ENCODE measurements at places on chromosomes 3 and 15.

DNA sequence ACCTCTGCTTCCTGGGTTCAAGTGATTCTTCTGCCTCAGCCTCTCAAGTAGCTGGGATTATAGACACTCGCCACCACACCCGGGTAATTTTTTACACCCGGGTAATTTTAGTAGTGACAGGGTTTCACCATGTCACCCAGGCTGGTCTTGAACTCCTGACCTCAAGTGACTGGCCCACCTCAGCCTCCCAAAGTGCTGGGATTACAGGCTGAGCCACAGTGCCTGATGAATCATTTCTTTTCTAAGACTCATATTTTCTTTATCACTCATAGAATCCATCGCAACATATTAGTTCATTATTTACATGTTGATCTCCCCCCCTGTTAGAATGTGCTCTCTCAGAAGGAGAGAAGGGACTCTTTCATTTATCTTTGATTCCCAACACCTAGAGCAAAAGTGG, 109.5 kb upstream of the PTPRG start:
- no peak for DNase-seq

DNA sequence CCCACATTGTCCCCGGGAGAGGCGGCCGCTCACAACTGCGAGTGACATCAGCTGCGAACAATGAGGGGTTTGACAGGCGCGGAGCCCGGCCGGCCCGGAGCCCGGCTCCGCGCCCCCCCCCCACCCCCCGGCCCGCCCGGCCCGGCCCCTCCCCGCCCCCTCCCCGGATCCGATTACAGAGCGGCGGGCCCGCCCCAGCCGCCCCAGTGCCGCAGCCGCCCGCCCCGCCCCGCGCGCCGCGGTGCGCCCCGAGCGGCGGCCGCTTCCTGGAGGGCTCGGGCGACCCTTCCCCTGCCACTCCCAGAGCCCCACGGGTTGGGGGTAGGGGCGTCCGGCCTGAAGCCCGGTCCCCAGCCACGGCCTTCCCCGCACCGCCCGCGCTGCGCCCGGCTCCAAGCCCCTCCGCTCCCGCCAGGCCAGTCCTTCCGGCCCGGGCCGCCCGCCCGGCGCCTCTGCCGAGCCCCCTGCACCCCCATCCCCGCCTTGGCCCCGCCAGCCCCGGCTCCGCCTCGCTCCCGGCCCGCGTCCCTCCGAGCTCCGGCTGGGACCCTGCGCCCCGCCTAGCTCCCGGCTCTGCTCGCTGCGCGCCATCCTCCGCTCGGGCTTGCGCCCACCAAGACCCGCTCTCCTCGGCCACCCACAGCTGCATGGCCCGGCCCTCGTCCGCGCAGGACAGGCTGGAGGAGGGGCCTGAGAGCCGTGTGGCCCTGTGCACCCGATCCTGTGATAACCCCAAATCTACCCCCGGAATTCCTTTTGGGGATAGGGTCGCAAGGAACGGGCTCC, at the start of gene PCBP4:
Gene PCBP4 (minus strand): TSS at position 71 of the 786 bp plus-strand sequence. CDS start 6,214 bp downstream, outside the sequence.
- DNase-seq: no peak

GRCh38 chr3:150393745-150394144, 14.4 kb upstream of the TSC22D2 start:
- DNase-seq: no peak

DNA sequence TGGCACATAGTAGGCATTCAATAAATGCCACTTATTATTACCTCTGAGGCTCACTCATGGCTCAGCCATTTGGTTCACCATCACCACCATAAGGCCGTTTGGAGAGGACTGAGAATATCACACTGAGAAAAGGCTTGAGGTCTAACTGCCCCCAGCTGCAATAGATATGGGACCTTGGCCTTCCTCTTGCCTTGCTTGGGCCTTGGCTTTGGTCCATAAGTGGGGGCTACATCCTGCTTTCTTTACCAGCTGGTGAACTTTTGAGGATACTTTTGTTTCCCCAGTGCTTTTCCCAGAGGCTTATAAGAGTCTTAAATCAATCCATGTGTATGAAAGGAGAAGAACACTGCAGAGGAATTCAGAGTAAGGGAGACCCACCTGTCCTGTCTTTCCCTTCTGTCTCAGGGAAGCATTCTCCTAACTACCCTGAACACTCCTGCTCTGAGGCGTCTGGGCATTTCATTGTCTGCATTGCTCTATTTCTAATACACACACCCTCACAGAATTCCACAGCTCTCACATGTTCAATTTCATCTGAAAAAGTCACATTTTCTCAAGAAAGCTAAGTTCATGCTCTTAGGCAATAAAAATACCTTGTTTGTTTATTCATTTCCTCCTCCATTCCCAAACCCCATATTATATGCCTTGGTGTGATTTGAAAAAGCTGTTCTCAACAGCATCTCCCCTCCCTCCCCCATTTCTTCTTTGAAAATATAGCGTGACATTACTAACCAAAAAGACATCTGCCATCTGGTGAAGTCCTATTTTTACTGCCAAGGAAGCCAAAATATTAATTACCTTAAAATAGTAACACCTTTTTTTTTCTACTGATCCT, 22.5 kb upstream of the KCNMB2 start:
- peak; percentile 83 for DNase-seq

DNA sequence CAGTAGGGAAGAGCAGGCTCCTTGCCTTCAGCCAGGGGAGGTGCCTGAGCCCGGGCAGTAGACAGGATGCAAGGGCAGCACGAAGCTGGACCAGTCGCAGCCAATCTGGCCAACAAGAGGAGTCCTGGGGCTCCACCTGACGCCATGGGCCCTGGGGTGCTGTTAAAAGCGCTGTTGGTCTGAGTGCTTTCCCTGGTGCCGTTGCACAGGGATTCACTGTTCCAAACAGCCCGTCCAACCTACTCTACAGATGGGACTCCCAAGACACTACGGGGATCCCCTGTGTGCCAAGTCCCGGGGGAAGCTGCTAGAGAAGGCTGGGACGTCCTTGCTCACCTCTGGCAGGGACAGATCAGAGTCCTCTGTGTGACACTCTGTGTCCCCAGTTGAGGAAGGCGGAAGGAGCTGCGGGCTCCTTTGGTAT, 632 bp downstream of the CTSH start:
- peak; percentile 5 for DNase-seq

DNA sequence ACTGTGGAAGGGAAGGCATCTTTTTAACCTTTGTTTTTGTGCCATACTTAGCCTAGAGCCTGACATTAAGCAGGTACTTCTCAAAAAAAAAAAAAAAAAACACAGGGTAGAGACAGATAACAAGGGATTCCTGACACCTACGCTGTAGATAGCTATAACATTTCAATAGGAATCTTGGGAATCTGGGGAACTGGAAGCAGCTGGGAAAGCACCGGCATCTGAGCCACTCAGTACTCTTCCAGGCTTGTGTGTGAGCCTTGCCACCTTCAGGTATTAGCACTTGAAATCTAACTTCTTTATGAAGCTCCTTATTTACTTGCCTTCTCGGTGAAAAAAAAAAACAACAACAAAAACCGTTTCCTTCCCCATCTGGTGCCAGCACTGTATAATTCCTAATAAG, 46.8 kb downstream of the PIK3CA start:
- no peak for DNase-seq

DNA sequence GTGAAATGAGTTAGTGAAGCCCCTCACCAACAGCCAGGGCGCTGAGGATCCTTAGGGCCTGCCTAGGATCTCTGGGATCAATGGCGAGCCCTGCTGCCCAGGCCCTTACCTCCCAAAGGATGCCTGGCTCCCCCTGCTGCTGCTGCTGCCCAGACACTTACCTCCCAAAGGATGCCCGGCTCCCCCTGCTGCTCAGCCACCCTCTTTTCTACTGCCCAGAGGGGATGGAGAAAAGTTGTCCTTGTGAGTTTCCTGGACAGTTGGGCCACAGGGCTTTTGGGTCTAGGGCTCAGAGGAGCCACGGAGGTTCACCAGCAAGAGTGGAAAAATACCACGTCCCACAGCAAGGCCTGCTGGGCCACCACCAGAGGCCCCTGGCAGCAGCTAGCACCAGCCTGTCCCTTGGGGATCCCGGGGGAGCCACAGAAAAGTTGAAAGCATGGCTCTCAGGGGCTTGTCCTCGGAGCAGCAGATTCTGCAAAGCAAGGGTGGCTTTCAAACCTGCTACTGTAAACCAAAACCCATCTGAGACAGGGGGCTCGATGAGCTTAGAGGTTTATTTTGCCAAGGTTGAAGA, 59.4 kb downstream of the SLC6A6 start:
- DNase-seq: no peak

GRCh38 chr3:9732740-9733115, 1.2 kb downstream of the BRPF1 start:
- DNase-seq: no peak

DNA sequence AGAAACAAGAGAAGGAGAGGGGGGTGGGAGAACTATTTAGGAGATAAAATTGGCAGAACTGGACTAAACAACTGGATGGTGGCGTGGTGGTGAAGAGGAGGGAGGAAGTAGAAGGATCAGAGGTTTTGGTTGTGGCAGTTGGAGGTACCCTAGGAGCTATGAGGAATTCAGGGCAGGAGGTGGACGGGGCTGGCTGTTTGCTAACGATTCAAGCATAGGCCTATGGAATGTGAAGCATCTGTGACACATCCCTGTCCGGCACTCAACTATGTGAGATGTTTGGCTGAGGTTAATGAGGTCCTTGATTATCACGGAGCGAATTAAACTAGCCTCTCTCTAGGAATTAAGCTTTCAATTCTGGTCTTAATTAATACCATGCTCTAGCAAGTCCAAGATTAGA, 13.5 kb downstream of the TARS3 start:
- no peak for DNase-seq

DNA sequence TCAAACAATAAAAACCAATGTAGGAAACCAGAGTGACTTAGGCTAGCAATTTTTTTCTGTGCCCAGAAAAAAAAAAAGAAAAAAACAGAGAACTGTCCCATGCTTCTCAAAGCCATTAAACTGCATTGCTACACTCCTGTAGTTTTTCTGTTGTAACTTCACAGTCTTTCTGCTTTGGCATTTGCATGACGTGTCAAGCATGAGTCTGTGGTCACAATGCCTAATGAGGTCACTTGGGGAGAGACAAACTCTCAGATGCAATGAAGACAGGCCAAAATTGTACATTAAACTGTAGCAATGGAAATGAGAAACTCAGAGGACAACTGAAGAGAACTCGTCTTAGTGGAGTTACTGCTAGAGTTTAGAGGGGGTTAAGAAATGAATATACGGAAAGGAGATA, 30.8 kb downstream of the CCDC80 start:
- DNase-seq: no peak

DNA sequence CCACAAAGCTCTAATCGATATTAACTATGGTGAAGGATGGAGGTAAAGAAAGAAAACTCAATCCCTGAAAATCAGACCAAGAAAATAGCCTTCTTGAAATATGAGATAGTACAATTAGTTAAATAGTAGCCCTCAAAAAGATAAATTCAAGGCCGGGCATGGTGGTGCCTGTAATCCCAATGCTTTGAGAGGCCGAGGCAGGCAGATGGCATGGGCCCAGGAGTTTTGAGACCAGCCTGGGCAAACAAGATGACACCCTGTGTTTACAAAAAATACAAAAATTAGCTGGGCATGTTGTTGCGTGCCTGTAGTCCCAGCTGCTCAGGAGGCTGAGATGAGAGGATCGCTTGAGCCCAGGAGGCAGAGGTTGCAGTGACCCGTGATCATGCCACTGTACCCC, 31.6 kb upstream of the CEP152 start:
- DNase-seq: peak; percentile 79

DNA sequence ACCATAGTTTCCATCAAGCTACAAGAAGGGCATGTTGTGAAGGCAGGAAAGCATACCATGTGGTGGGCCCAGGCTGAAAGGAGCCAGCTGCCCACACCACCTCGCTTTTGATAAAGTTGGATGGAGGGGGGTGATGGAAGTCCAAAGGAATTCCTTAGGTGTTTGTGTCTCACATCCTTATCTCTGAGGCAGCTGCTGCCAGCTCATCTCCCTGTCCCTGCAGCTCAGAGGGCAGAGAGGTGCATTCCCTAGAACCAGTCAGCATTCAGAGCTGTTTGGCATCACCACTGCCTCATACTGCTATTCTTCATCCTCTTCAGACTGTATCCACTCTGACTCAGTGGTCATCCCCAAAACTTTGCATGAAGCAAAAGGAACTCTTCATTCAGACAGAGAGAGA, 141.5 kb upstream of the BFSP2 start:
- no peak for DNase-seq

GRCh38 chr3:134007819-134008218, 21.9 kb downstream of the SLCO2A1 start:
- DNase-seq: no peak

GRCh38 chr3:66386011-66386924, 114.6 kb downstream of the LRIG1 start:
- no peak for DNase-seq

- DNase-seq: no peak
These were observed 37.9 kb downstream of the CPA3 start for GRCh38 chr3:148903022-148903442.

DNA sequence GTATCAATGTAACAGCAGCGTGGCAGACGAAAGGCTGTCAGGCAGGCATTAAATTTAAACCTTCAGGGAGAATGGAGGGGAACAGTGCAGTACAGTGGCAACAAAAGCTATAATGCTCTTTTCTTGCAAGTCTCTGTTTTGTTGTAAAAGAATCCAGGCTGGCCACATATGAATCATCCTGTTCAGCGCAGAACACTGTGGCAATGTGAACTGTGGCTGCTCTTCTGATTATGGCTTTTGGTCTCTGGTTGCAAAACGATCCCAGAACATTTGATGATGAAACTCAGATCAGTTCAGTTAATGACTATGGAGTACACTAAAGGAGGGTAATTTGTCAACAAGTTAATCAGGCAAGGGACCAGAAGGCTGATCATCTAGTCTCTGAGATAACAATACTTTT, 219.7 kb upstream of the SGO1 start:
- no peak for DNase-seq

DNA sequence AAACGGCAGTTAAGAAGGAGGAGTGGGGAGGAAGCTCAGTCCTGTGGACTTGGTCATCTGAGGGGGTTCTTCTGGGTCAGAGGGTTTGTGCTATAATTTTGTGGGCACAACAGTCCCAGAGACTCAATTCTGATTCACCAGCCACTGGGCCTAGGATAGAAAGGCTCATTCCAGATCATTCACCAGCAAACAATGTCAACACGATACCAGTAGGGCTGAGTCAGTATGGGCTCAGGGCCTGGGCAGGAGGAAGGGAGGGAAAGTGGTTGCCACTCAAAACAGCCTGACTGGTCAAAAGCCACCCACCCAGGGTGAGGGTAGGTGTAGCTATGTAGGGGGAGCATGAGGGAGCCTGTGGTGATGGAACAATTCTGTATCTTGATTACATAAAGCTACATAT, 86.9 kb upstream of the MEX3B start:
- no peak for DNase-seq

DNA sequence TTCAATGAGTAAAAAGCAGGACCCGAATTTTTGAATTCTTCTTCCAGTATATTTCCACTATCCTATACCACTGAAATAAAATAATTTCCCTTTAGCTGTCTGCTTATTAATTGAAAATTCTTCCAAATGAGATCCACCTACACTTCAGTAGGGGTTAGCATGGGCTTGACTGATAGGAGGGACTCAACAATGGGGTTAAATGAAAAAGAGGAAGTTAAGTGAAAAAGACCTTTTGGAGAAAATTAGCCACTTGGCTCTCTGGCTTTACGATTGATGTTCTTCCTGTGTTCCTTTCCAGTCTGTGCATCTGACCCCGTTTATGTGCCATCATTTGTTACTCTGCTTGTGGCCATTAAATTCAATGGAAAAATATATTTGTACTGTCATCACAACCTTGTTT, 54.0 kb upstream of the GCNT3 start:
- DNase-seq: no peak

Data from NCI-H2171 (cell line).